ENCODE measurements at places on chromosomes 6 and 20.
A peak's percentile ranks its signal among the peaks of the same experiment; 100 is the strongest.

DNA sequence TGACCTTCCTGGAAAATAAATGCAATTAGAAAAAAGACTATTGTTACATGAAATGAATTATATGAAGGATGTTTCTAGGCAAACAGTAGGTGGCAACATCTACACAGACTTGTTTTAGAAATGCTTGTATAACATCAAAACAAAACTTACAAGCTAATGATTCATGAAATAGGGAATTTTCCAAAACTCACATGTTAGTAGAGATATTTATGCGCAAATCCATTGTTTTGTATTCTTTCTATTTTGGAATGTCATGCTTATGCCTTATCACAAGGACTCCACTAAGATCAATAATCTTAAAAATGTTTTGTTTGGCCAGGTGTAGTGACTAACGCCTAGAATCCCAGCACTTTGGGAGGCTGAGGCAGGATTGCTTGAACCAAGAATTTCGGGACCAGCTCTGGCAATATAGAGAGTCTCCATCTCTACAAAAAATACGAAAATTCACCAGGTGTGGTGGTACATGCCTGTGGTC, 32.3 kb upstream of the LGSN start:
- DNase-seq = peak; percentile 7

DNA sequence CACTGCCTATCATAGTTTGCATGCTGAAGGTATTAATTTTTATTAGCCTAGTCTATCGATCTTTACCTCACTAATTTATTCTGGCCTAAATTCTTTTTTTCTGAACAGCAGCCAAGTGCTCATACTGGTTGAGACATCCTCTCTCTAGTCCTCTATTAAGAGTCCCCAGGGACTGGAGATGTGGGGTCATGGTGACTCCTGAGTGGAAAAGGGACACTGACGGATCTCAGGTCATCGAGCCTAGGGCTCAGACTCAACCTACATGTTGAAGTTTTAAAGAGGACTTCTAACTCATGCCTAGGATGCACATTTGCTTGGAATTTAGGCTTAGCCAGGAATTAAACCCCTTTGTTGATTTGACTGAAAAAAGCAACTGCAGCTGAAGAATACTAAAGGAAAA, 378.1 kb downstream of the BTBD9 start:
- no peak for DNase-seq

- no peak for DNase-seq
Observed at GRCh38 chr6:125562156-125562555, 187.3 kb upstream of the HEY2 start.

- DNase-seq = no peak
Observed at GRCh38 chr6:147733686-147734085, 225.2 kb downstream of the SAMD5 start.

GRCh38 chr6:167272696-167273379, 18.3 kb upstream of the UNC93A start:
- DNase-seq = no peak

DNA sequence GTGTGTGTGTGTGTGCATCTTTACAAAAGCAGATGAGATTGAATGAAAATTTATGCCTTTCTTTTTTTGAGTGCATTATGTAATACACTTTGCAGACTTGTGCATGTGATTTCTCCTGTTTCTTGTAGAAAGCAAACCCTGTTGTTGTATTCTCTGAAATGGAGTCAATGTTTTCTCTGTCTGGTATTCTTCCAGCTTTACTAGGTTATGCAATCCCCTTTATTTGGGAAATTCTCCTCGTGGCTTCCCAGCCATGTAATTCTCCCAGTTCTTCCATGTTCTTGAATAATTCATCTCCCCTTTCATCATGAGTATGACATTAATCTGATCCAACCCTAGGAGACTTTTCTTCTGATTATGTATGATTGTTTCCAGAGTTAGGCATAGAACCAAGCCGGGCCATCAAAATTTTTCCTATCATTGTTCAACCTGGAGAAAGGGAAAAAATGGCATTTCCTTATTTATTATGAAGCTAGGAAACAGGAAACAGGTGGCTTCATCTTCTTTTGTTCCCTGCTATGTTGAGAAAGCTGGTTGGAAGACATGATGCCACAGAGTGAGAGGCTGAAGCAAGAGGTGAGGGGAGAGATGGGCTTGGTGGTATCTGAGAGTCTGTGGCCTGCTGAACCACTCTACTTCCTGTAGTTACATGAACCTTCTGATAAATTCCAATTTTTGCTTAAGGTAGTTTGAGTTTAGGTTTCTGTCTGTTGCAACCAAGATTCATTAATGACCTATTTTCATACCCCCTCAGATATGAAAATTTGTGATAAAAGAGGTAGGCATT, 68.8 kb downstream of the PRL start:
- DNase-seq = no peak

DNA sequence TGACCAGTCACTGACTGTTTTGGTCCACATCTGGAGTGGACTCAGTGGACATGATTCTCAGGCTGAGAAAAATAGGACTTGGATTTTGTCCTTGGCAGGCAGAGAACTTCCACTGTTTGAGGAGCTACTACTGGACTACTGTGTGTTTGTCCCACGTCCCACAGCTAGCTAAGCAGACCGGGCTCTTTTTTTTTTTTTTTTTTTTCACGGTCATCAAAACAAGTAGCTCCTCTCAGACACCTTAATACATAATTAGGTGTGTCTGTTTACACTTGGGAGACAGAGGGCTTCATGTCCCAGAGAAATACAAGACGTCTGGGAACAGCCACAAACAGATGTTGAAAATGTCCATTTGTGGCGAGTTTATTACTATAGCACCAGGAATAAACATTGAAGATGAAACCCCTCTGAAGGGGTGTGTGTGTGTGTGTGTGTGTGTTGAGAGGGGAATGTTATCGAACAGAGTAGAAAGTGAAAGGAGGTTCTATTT, 155.0 kb upstream of the SUPT3H start:
- DNase-seq = no peak

DNA sequence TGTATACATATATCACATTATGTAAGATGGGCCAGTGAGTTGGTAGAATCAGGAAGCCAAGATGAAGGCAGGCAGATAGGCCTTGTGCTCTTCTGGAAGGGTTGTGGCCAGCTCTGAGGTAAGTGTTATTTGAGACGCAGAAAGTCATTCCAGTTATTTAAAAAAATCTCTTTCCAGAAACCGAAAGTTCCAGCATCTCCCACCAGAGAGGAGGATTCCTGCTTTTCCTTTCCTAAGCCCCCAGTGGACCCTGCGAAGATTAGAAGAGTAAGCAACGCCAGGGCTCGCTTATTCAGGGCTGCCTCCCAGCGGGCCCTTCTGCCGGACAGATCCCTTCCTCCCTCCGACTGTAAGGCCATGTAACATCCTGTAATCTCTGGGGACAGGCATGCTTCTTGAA, 20.4 kb downstream of the ARMC2 start:
- DNase-seq = no peak

DNA sequence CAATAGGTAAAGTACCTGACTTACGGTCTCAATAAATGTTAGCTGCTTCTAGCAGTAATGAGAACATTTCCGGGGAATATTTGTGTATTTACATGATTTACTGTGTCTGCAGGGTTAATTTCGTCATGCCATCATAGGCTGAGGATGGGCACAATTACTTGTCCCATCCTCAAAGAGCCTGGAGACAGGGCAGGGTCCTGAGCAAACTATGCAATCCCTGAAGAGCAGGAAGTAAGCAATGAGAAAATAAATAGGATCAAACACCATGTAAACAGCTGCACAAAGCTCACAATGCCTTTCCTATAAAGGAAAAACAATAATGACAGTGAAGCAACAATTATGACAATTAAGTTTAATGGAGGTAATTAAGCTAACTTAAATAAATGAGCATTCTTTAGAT, 114.6 kb upstream of the FOXQ1 start:
- DNase-seq = no peak

DNA sequence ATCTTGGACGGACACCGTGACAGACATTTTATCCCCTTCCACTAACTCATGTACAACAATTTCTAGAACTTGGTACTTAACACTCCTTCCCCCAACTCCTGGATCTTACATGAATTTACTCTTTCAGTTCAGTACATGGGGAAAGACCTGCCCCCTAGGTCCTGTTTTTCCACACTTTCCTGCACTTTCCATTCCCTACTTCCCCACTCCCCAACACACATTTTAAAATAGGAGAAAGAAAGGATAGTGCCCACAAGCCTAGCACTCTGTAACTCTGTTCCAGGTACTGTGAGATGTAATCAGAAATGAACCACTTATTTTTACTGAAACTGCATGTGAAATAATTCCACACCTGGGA, 1.3 kb downstream of the ADGRG6 start:
- DNase-seq = no peak

DNA sequence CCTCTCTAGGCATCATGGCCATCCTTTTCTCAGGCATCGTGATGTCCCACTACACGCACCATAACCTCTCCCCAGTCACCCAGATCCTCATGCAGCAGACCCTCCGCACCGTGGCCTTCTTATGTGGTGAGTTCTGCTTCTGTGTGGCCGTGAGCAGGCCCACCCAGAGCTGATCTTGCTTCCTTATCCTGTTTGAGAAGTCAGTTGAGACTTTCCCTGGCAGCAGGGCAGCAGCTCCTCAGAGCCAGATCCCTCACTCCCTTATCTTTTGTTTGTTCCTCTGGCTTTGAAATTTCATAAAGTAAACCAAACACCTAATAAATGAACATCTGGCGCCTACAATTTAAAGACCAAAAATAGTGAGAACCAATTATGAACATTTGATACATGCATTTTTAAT, 40.6 kb downstream of the SPATA2 start:
- DNase-seq = no peak

GRCh38 chr6:106736502-106736901, 107.1 kb downstream of the QRSL1 start:
- no peak for DNase-seq

GRCh38 chr20:50673466-50674137, 17.7 kb downstream of the RIPOR3 start:
- no peak for DNase-seq

GRCh38 chr6:124968401-124968800, 6.2 kb downstream of the RNF217 start:
- no peak for DNase-seq

GRCh38 chr20:37333130-37333847, 12.7 kb upstream of the SRC start:
- DNase-seq = no peak

GRCh38 chr6:129733290-129733689, 23.3 kb upstream of the ARHGAP18 start:
- DNase-seq = no peak
